ENCODE measurements at places on chromosomes 3 and 15.

- no peak for DNase-seq
Observed at GRCh38 chr3:184846496-184846895, 34.5 kb downstream of the VPS8 start.

GRCh38 chr3:55487381-55488241, 505 bp upstream of the WNT5A start:
- DNase-seq, result no peak

- DNase-seq, result no peak
Observed at GRCh38 chr3:14475621-14476020, 64.5 kb downstream of the GRIP2 start.

DNA sequence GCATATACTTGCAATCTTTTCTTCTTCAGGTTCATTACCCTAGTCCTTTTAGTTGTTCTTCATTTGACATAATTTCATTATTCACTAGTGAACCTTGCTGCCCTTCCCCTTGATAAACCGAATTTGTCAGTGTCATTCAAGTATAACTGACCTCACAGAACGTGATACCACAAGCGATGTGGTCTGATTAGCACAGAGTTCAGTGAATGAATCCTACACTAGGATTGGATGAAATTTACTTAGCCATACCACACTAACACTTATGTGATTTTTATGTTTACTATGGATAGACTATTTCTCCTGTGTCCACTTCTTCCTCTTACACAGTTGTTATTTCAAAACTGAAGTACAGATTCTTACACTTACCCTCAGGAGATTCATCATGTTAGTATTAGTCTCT, 27.2 kb downstream of the CD86 start:
- DNase-seq, result no peak

GRCh38 chr3:32495609-32496008, 7.0 kb downstream of the CMTM6 start:
- no peak for DNase-seq

DNA sequence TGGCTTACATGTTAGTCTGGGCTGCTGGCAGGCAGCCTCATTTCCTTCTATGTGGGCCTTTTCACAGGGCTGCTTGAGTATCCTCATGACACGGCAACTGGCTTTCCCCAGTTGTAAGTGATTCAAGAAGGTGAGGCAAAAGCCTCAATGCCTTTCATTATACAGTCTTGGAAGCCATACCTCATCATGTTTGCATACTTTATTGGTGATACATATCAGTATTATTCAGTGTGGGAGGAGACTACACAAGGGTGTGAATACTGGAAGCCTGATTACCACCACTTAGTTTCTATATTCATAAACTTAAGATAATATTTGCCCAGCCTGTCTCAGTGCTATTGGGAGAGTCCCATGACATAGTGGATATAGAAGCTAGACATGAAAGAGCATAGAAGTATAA, 346.8 kb downstream of the SOX2 start:
- no peak for DNase-seq

GRCh38 chr3:151227266-151227806, 24.3 kb upstream of the GPR171 start:
- no peak for DNase-seq

GRCh38 chr3:27639271-27639670, 82.9 kb downstream of the EOMES start:
- no peak for DNase-seq

DNA sequence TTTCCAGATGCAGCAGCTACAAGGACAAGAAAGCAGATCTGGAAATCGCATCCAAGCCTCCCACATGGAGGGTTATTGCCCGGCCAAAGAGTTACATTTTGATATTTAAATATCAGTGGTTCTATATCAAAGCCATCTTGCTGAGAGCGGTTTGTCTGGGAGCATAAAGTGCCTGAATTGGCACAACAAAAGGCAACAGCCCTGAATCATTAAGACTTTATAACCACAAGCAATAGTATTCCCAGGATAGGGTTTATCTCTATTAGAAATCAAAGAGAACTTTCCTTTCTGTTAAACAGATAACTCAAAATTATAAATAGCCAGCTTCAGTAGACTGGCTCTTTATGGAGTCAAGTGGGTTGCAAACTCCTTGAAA, 564.7 kb downstream of the ROBO1 start:
- no peak for DNase-seq

DNA sequence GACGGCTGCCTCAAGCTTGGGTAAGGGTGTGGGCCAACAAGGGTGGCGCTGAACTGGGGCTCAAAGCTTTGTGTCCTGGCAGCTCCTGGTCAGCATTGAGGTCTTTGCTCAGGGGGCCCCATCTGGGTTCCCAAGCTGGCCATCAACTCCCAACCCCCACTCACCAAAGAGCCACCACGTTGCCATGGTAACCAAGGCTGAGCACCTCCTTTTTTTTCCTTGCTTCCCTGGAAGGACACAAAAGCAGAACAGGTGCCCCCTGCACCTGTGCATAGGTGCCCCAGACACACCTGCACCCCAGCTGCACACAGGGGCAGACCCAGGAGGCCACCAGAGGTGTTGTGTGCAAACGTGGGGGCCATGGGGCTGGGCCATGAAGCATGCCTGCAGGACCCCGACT, 16.5 kb downstream of the UROC1 start:
- no peak for DNase-seq

DNA sequence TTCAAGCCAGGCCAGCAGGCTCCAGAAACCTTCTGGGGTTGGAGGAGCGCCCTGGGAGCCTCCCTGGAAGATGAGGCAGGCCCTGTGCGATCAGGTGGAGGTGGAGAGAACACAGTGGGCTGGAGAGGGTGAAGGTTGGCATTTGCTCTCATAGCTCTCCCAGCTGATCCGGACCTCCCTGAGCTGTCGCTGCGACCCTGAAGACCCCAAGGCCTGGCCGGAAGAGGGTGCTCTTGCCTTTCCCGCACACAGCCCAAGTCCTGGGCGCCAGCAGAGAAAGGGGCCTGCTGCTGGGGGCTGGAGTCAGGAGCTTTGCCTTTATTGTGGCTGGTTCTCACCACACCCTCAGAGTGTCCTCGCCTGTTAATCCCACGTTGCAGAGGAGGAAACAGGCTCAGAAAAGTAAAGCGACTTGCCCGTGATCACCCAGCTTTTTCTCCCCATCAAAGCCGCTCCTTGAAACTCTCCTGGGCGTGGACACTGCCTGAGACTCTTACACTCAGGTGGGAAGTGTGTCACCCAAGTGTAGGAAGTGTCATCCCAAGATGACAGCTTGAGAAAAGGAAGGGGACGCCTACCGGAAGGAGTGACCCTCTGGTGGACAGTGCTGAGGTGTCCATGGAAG, 8.6 kb upstream of the RPL29 start:
- DNase-seq, result no peak

DNA sequence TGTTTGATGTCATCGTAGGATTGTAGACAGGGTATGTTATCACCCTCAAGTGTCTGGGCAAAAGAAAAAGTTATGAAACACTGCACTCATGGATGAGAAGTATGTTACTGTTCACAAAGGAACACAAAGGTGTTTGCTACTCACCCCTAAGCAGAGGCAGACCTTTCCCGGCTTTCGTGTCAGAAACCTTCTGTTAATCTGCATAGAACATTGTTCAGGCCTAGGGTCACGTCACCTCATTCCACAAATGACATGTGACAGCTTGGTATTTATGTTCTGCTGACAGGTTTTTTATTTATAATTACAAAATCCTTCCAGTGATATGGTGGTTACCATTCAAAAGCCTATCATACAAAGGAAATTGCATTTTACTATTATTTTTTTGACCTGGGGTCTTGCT, 16.5 kb downstream of the THUMPD3 start:
- DNase-seq, result no peak

DNA sequence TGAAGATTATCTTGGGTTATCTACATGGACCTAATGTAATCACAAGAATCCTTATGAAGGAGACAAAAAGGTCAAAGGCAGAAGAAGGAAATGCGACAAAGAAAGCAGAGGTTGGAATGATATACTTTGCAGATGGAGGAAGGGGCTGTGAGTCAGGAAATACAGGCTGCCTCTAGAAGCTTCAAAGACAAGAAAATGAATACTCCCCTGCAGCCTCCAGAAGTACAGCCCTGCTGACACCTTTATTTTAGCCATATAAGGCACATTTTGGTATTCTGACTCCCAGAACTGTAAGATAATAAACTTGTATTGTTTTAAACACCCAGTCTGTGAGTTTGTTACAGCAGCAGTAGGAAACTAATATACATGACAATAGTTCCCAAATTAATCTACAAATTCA, 58.6 kb downstream of the SIDT1 start:
- no peak for DNase-seq

DNA sequence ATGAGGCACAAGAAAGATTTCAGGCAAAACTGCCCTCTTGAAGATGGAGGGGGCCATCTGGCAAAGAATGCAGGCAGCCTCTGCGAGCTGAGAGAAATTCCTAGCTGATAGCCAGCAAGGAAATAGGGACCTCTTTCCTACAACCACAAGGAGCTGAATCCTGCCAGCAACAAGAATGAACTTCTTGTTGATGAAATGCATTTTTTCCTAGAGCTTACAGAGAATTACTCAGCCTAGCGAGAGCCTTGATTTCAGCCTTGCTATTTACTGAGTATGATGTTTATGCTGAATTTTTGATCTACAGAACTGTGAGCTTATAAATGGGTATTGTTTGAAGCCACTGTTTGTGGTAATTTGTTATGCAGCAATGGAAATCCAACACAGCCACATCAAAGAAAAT, 148.5 kb upstream of the NAALADL2 start:
- no peak for DNase-seq

DNA sequence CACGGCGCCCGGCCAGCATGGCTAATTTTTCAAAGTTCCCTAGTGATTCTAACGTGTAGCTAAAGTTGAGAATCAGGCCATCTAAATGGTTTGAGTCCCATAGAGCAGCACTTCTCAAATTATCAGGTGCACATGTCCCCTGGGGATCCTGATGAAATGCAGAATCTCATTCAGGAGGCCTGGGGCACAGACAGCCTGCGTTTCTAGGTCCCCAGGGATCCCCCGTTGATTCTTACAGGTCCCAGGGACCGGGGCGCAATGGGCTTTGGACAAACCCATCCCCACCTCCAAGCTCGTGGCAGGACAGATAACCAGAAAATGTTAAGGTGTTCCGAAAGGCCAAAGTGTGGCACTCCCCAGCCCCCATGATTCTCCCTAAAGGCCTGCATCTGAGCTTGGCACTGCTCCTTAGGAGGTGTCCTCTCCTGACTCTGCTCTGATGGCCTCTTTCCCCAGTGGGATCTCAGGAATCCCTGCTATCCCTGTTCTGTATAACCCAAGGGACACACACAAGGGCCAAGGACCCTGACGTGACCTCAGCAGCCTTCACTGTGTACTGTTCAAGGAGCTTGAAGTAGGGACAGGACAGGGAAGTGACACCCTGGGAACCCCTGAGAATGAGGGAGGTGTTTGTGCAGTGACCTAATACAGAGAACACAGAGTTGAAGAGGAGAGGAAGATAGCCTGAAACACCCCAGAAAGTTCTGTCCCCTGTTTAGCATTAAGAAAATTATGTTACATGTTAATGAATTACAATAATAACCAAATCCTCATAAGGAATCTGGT, 8.0 kb downstream of the LRRK1 start:
- no peak for DNase-seq

- no peak for DNase-seq
Observed at GRCh38 chr3:18747383-18747782, 322.2 kb upstream of the SATB1 start.

DNA sequence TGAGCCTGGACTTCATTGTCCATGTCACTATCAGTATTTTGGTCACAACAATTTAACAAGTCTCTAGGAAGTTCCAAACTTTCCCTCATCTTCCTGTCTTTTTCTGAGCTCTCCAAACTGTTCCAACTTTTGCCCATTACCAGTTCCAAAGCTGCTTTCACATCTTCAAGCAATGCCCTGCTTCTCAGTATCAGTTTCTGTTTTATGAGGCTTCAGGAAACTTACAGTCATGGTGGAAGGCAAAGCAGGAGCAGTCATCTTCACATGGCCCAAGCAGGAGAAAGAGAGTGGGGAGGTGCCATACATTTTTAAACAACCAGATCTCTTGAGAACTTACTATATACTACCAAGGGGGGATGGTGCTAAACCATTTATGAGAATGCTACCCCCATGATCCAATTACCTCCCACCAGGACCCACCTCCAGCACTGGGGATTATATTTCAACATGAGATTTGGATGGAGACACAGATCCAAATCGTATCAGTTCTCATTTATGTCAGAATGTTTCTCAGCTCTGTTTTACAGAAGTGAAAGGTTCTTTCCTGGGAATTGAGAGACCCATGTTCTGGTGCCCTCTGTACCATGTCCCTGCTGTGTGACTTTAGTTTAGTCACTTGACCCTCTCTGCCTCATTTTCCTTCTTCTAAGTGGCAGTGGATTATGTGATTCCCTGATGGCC, 169.7 kb downstream of the PLCL2 start:
- no peak for DNase-seq

DNA sequence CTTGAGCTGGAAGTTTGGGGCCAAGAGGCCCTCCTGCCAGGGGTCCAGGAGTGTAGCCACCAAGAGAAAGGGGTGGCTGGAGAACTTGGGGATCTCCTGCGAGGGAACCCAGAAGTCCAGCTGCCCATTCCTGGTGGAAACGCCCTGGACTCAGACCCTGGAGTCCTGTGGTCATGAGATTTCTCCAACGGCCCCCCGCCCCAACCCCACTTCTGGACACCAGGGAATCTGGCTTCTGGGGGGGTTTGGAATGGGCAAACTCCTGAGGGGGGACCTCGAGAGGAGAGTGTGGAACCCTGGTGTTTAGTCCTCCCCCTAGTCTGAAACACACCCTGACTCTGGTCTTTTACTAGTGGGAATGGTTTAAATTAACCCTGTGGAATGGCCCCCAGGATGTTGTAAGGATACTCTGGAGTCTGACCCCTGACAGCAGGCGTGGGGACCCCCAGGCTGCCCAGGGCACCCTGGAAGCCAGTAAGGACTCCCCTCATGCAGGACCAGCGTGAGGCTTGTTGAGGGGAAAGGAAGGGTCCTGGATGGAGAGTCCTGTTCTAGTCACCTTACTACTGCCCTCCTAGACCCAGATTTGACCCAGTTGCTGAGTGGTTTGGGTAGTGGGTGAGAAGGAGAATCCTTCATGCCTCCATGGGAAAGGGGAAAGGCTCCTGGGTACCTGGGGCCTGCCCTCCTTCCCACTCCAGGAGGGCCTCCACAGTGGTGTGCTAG, 540 bp downstream of the KLHDC8B start:
- DNase-seq, result no peak

GRCh38 chr15:96234109-96234892, 96.2 kb upstream of the NR2F2 start:
- DNase-seq, result no peak

DNA sequence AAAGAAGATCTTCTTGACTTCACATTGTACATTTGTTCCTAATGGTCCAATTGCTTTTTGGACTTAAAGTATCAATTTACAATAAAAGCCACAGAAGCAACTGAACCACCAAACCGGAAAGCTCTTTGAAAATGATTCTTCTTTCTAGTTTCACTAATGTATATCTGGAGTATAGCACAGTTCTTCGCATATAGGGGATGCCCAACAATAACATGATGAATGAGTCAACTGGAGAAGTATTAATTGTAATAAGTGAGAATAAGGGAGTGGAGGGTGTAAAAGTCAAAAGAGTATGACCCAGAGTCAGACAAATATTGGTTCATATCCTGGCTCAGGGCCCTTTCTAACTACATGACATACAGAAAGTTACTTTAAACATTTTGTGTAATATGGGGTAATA, 425.2 kb downstream of the ZBTB20 start:
- no peak for DNase-seq

- DNase-seq, result no peak
Observed at GRCh38 chr15:32888221-32888761, 170.5 kb downstream of the GREM1 start.

GRCh38 chr3:6867269-6867668, 6.4 kb downstream of the GRM7 start:
- DNase-seq, result no peak

- DNase-seq, result no peak
Observed at GRCh38 chr15:76190751-76191538, 120.3 kb downstream of the ETFA start.

- no peak for DNase-seq
Observed at GRCh38 chr3:175798326-175798725, 939.2 kb downstream of the NAALADL2 start.
